ENCODE measurements at places on chromosomes 2 and 18.

DNA sequence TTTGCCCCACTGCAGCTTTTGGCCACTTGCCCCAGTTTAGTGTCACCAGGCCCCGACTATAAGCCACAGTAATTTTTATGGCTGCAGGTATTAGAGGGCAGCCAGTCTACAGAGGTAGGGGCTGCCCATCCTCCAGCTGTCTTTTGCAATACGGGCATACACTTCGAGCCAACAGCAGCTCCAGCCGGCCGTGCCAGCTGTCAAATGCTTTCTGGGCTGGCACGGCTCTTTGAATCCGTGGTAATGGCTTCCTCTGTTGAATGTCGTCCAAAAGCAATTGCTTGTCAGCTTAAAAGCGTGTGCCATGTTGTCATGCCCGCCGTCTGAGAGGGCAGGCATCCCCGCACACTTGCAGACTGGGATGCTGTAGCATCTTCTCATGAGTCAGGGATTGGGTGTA lies 41.3 kb downstream of the BCL2L11 start:
- DNase-seq: no peak

GRCh38 chr18:75207310-75208154 lies 1.4 kb downstream of the PTGR3 start:
- peak; percentile 2 for DNase-seq

DNA sequence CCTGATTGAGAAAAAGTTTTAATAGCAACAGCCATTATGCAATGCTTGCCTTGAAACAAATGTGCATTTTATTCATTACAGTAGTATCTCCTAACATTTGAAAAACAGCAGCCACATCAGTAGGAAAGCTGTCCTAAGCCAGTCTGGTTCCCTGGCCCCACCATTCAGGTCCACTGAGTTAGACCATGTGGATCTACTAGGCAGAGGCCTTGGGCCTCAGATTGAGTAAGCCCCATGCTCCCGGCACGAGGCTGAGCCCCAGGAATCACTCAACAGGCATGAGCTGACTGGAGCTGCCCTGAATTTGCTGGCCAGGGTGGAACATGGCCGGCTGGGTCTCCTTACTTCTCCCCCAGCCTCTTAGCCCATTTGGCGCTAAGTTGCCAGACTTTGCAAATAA lies 103.4 kb downstream of the ZFP36L2 start:
- no peak for DNase-seq

DNA sequence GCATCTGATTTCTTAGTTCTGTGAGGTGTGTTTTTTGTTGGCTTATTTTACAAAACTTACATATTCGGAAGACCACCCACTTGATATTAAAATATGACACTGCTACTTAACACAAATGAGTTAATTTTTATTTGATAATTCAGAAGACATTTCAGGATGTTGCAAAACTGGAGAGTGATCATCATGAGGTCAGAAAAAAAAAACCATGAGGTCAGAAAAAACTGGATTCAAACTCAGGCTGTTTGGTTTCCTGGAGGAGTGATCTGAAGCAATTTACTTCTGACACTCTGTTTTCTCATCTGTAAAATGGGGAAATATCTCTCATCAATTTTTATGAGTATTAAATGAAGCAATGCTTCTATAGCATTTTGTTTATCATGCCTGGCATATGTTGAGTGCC lies 1.8 kb upstream of the CCBE1 start:
- no peak for DNase-seq

Measured in SK-MEL-5 (cell line).